Hematopoietic multipotent progenitor cell treated with erythropoietin and hydrocortisone succinate and interleukin-3 and kit ligand, for 15 days (in vitro differentiated cells): ENCODE measurements at places on chromosomes 16 and 17.
A peak's percentile ranks its signal among the peaks of the same experiment; 100 is the strongest.

GRCh38 chr17:13561606-13562270, 40.0 kb downstream of the HS3ST3A1 start:
- no peak for DNase-seq

DNA sequence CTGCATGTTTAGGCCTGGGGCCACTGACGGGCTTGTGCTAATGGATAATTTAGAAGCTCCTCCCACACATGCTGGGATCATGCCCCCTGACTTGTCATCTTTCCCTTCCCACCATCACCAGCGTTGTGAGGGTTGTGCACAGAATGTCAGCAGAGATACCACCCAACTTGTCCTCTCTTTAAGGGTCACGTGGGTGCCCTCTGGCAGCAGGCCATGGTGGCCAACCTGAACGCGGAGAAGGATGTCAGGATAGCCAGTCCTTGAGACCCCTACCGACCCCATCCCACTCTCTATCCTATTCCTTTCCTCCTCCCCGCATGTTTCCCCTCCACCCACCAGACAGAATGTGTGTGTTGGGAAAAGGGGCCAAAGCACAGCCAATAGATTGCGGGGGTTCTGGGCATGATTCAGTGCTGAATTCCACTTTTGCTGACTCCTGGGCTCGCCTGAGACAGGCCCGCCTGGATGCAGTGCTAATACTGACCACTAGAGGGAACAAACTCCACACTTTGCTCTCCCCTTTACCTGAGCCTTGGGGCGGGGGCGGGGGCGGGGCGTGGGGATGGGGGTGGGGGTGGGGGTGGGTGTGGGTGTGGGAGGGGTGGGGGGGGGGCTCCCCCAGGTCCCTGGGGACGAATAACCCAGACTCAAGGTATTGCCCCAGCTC, at the start of gene GH2:
GH2 (minus strand) TSS at position 10 of the 667 bp plus-strand sequence. CDS start 143 bp downstream, outside the sequence.
- DNase-seq: peak; percentile 60

DNA sequence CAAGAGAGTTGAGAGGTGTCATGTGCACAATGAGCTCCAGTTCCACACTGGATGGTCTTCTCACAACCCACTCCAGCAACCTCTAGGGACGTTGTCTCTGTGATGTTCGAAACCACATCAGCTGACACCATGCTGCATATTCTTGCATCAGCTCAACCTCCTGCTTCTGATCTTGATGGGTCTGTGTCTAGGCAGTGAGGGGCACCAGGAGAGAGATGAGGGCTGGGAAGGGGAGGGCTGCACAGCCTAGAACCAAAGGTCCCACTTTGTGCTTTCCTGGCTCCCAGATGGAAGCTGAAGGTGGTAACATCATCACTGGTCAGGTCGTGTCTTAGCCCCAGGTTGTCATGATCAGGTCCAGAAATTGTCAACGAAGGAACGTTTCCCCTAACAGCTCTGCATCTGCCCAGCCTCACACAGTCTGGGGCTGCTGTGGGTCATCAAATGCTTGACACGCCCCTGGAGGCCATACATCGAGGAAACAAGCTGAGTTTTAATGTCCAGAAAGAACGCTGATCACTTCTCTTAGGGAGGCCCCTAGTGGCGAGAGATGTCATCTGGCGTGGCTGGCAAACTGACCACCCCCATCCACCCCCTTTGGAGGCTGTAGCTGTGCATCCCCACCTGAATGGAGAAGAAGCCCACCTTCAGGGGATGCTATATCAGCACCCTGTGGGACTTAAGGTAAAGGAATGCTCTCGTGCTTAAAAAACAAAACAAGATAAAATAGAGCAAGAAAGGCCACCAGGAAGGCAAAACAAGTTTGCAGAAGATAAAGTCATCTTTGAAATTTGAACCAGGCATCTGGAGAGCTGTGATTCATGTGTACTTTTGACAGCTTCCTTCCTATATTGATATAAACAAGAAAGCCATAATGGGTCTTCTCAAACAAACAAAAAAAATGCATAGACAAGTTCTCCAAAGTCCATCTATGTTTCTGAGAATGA, 58.3 kb downstream of the WIPI1 start:
- no peak for DNase-seq

GRCh38 chr17:28929787-28930186, 21.5 kb downstream of the PHF12 start:
- DNase-seq: no peak

DNA sequence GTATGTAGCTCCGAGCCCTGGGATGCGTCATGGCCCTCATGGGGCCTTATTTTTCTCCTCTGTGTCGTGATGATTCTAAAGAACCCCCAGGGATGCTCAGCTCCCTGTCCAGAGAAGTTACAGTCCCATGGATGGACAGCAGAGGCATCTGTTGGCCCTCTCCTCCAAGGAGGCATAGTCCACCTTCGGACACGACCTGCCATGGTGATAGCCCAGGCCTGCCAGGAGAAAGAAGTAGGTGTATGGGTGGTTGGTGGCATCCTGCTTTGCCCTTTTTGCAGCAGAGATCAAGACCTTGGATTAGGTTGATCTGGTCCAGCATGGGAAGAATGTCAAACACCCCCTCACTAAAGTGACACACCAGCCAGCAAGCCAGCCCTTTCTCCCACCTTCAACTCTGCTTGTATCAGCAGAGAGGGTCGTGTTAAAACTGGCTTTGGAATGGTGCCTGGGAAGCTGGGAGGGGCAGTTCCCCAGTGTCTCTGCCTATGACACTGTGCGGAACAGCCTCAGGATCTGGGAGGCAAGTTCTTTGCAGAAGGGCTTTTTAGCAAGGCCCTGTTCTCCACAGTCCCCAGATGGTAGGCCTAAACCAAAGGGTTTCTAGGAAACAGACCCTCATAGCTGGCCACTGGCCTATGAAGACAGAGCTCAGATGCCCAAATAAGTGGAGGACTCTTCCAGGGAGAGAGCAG, 259.9 kb upstream of the RPL38 start:
- no peak for DNase-seq

GRCh38 chr16:52462816-52463215, 84.1 kb downstream of the TOX3 start:
- no peak for DNase-seq

GRCh38 chr17:63611354-63611753, 10.7 kb downstream of the TACO1 start:
- no peak for DNase-seq

DNA sequence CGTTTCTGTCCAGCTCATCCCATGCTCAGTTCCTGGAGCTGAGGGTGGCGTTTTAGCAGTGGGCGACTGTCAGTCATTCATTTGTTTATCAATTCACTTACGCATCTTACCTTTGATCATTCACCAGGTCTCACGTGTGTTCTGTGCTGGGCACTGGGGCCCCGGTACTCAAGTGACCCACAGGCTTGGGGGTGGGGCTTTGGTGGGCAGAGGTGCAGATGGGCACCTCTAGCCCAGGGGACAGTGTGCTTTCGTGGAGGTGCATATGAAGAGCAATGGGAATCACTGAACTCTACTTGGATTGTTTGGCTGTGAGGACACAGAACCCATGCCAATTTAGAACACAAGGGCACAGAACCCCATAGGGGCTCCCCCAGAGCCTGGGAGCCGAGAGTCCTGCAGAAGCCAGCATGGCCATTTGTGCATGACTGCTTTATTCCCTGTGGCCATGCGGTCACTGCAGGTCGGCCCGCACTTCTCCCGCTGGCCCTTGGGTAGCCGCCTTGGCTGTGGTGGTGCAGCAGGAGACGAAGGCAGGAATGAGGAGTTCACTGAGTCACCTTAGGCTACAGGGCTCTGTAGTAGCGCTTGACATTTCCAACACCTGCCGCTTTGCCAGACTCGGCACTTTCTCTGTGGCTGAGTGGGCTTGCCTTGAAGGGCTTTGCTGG, 144.6 kb downstream of the SNX29 start:
- DNase-seq: no peak

- no peak for DNase-seq
Observed at GRCh38 chr16:57725554-57725953, 10.0 kb upstream of the KATNB1 start.

- no peak for DNase-seq
Observed at GRCh38 chr17:30579610-30580315, 102.6 kb downstream of the GOSR1 start.

DNA sequence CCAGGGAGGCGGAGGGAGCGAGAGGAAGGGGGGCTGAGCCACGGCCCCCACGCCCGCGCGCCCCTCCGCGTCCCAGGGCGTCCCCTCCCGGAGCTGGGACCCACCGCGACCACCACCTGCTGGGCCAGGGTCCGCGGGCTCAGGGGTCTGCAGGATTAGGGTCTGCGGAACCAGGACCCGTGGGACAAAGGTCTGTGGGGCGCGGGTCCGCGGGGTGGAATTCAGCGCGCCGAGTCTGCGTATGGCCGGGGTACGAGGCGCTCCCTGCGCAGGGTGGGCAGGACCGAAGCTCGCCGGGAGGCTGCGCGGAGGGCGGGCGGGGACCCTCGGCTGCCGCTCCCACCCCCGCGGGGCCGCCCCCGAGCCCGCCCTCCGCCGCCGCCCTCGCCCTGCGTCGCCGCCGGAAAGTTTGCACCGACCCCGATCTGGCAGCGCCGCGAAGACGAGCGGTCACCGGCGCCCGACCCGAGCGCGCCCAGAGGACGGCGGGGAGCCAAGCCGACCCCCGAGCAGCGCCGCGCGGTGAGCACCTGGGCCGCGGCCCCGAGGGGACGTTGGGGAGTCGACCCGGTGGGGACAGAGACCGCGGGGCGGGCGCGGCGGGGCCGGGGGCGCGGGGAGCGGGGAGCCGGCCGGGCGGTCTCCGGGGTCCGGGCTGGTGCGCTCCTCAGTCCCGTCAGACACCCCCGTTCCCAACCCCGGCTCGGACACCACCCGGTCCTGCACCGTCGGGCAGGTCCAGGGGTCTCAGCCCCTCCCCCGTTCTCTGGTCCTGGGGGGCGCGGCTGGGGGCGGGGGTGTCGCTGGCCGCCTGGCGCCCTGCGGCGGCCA, at the start of gene GCGR:
GCGR (plus strand) TSS at position 423 of the 831 bp plus-strand sequence. CDS start 4,869 bp downstream, outside the sequence.
- no peak for DNase-seq

DNA sequence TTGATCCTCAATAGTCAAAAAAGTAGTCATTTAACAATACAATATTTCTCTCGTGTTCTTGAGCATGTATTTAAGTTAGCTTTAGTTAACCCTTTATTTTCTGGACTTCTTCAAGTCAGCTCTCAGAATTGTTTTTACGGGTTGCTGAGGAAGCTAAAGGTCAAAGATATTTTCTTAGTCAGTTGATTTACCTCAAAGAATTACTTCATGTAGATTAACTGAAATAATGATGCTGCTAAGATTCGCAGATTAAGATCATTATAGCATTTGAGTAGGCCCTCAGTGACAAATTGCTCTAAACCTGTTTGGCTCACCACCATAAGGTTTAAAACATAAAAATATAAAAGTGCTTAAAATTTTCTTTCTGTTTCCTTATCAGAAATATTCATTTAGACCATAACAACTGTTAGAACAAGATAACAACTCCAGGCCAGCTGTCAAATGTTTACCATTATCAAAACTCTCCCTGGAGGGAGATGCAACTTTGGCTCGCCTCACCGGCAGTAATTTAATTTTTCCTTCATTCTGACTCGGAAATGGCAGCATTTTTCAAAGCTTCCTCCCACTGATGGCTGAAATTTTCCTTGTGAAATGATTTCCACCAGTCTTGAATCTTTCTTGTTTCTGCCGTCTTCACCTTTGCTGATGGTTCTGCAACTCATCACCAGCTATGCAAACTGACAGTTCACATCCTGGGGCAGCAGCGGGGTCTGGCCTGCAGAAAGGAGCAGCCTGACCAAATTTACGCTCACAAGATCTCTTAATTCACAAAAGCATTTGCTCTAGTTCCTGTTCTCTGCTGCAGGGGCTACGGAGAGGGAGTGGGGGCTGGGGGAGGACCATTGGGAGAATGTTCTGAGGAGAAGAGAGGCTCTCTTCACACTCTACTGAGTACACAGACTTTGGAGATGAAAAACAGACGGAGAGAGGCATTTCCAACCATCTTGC, 254.8 kb upstream of the TBX2 start:
- peak; percentile 59 for DNase-seq

- no peak for DNase-seq
Observed at GRCh38 chr17:71224824-71225575, 895.8 kb upstream of the SOX9 start.

GRCh38 chr17:3554440-3554839, 3.2 kb downstream of the TRPV3 start:
- DNase-seq: no peak

DNA sequence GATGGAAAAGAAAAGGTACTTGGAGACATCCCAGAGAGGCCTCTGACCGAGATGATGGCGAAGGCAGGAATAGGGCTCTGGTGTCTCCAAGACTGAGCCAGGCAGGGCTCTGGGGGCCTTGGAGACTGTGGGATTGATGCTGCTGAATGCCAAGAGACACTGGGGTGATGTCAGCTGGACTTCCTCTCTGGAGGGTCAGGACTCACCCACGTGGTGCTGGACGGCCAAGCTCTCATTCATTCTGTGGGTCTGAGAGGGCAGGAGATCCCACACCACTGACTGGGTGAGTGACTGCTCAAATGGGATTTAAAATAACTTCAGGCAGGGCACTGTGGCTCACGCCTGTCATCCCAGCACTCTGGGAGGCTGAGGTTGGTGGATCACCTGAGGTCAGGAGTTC, 64.8 kb downstream of the NT5M start:
- no peak for DNase-seq

DNA sequence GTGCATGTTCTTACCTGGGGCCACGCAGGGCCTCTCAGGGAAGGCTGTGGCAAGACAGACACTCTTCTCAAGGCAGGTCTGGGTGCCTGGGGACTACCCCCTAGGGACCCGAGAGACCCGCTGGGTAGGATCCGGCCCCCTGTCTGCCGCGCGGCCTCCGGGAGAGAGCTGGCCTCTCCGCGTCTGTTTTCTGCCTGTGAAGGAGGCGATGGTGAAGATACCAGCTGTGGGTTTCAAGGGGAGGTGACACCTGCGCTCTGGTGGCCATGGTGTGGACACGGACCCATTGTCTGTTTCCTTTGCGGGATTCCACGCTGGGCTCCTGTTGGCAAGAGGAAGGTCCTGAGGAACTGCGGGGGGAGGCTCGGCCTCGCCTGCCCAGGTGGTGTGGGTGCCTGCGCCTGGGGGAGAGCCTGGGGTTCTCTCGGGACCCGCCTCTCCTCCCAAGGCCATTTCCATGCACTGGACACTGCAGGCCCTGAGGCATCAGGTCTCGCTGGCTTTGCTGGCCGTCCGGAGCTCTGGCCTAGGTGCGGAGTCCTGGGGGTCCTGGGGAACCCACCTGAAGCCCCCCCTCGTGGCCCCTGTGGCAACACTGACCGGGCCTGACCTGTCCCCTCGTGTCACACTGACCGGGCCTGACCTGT, 12.2 kb upstream of the METRNL start:
- DNase-seq: no peak

- no peak for DNase-seq
Observed at GRCh38 chr16:84993926-84994325, 17.4 kb downstream of the ZDHHC7 start.

DNA sequence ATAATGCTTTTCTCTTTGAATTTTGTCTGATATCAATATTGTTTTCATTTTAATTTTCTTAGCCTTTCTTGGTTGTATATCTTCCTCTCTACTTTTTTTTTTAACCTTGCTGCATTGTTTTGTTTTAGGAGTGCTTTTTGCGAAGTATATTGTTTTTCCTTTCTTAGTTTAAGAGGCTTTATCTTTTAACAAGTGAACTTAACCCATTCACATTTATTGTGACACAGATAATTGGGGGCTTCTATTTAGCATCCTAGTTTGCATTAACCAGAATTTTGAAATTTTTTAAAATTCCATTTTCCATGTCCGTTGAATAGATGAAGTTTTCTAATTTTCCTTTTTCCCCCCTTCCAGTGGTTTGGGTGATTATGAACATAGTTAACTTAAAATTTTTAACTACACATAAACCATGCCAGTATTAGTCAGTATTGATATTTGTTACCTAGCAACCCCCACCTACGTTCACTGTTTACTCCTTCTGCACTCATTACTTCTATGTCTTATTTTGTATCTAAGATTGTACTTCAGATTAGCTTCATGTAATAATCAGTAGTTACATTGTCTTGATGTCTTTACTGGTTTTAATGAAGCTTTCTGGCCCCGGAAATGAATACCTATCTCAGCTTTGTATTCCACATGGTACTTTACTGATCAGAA, 44.4 kb downstream of the TNRC6A start:
- no peak for DNase-seq
